Endodermal cell (in vitro differentiated cells): ENCODE measurements at places on chromosomes 16 and 17. TPM values are rescaled to one million over a fixed set of nuclear protein-coding genes. Genes with fewer than 3 reads are reported as not detected.

The ATP6V0A1 gene
- 53.1 to 54.0 TPM (median 53.3 TPM) in 3 replicates for total RNA-seq

The CX3CL1 gene
- total RNA-seq = 0.82 to 1.2 TPM (median 1.0 TPM) in 3 replicates

The NSF gene
- total RNA-seq = 41.0 and 42.4 TPM in 2 replicates

The HIGD1B gene
- total RNA-seq = not detected in 3 replicates

The GP1BA gene
- total RNA-seq = not detected in 3 replicates

The NCBP3 gene
- 63.5 and 75.9 TPM in 2 replicates for total RNA-seq

The SMIM36 gene
- not detected in 2 replicates for total RNA-seq

The PLA2G10 gene
- total RNA-seq = 0.64 and 0.75 TPM in 2 replicates

The KRTAP2-3 gene
- not detected in 2 replicates for total RNA-seq

The CACNB1 gene
- total RNA-seq = 9.0 and 12.2 TPM in 2 replicates

The CARD14 gene
- 0.31 TPM in 1 of 2 replicates, not detected in the other for total RNA-seq

The ZNF423 gene
- total RNA-seq = 20.7 to 30.3 TPM (median 28.4 TPM) in 3 replicates

The YBX2 gene
- 12.0 to 17.3 TPM (median 15.9 TPM) in 3 replicates for total RNA-seq

The TPSD1 gene
- total RNA-seq = not detected in 2 replicates

The PRR35 gene
- total RNA-seq = 0.23 and 0.62 TPM in 2 replicates

The PRSS8 gene
- 79.3 and 79.7 TPM in 2 replicates for total RNA-seq

The SCGB1C2 gene
- total RNA-seq = not detected in 2 replicates

The CHTF18 gene
- total RNA-seq = 138 and 158 TPM in 2 replicates

The KLHL10 gene
- 0.15 TPM in 1 of 3 replicates, not detected in the others for total RNA-seq

The KRT24 gene
- not detected in 3 replicates for total RNA-seq

The HAS3 gene
- total RNA-seq = 4.1 and 4.7 TPM in 2 replicates

The PTGES3L gene
- 7.1 and 7.9 TPM in 2 replicates for total RNA-seq

The CCL16 gene
- total RNA-seq = not detected in 3 replicates

The ORC6 gene
- total RNA-seq = 79.3 and 94.9 TPM in 2 replicates

The TANC2 gene
- total RNA-seq = 14.0 and 16.7 TPM in 2 replicates

The HDAC5 gene
- total RNA-seq = 36.9 to 111 TPM (median 42.2 TPM) in 3 replicates

The CYGB gene
- total RNA-seq = 1.8 to 15.4 TPM (median 2.0 TPM) in 3 replicates

The SMIM5 gene
- 0.40 TPM in 1 of 2 replicates, not detected in the other for total RNA-seq

The TBC1D16 gene
- 84.3 and 88.2 TPM in 2 replicates for total RNA-seq

The PRAC1 gene
- total RNA-seq = not detected in 3 replicates

The CYBA gene
- total RNA-seq = 152 to 188 TPM (median 188 TPM) in 3 replicates

The G6PC1 gene
- total RNA-seq = not detected in 2 replicates

The CALB2 gene
- total RNA-seq = 1.2 to 4.1 TPM (median 1.8 TPM) in 3 replicates

The BAIAP3 gene
- 25.0 to 33.5 TPM (median 28.4 TPM) in 3 replicates for total RNA-seq

The CTRB2 gene
- not detected in 2 replicates for total RNA-seq

The TVP23A gene
- total RNA-seq = 11.7 to 13.6 TPM (median 13.6 TPM) in 3 replicates

The NLRC3 gene
- 0.18 and 0.23 TPM in 2 replicates for total RNA-seq

The TERB1 gene
- not detected in 3 replicates for total RNA-seq

The CACNG5 gene
- 0.38 TPM in 2 of 3 replicates, not detected in the other for total RNA-seq

The KRT27 gene
- total RNA-seq = not detected in 2 replicates

The ITFG1 gene
- total RNA-seq = 36.8 and 40.0 TPM in 2 replicates

The TNFRSF17 gene
- not detected in 2 replicates for total RNA-seq

The ITGAL gene
- not detected in 2 replicates for total RNA-seq

The KRT25 gene
- not detected in 2 replicates for total RNA-seq

The OTOA gene
- 0.07 TPM in 1 of 2 replicates, not detected in the other for total RNA-seq

The FAM171A2 gene
- 46.3 and 51.9 TPM in 2 replicates for total RNA-seq

The C17orf67 gene
- 0.81 and 1.5 TPM in 2 replicates for total RNA-seq

The TBC1D28 gene
- not detected in 2 replicates for total RNA-seq

The KRTAP9-8 gene
- total RNA-seq = not detected in 2 replicates

The HP gene
- total RNA-seq = 3.9 to 6.8 TPM (median 4.2 TPM) in 3 replicates

The KRT9 gene
- not detected in 3 replicates for total RNA-seq

The ABCA6 gene
- total RNA-seq = not detected in 3 replicates

The GSDMA gene
- not detected in 3 replicates for total RNA-seq

The LRRC36 gene
- 0.73 to 1.3 TPM (median 1.3 TPM) in 3 replicates for total RNA-seq
